ENCODE measurements at places on chromosomes 2 and 18. TPM values are rescaled to one million over a fixed set of nuclear protein-coding genes. Genes with fewer than 3 reads are reported as not detected.

The ABCB11 gene
- 0.06 TPM for total RNA-seq

The DGKD gene
- total RNA-seq = 86.7 TPM

The CYP27C1 gene
- total RNA-seq = not detected

The CAPN14 gene
- 0.26 TPM for total RNA-seq

The CYP26B1 gene
- total RNA-seq = 3.8 TPM

The PMAIP1 gene
- 3.1 TPM for total RNA-seq

The RESP18 gene
- total RNA-seq = not detected

The GRB14 gene
- total RNA-seq = 8.9 TPM

The CDK15 gene
- total RNA-seq = 6.0 TPM

The DSG1 gene
- total RNA-seq = not detected

The UGT1A3 gene
- total RNA-seq = not detected

DNA sequence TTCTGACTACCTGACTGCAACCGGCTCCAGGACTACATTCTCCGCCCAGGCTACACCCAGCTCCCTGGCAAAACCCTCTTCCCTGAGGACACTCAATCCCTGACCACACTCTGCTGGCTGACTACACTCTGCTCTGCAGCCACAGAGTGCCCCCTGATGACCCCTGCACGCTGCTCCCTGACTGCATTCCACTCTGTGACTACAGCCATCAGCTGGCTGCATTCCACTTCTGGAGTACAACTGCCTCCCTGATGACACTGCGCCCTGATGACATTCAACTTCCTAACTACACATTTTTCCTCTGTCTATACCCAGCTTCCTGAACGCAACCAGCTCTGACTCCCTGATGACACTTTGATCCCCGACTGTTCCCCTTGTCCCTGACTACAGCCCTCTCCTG, 71.3 kb upstream of the NRXN1 start:
- DNase-seq = peak; percentile 57

GRCh38 chr2:41486948-41487347, 560.9 kb upstream of the PKDCC start:
- DNase-seq = no peak

- DNase-seq = peak; percentile 51
These were observed 63.8 kb downstream of the RTP5 start for GRCh38 chr2:241933179-241933911.

- DNase-seq = no peak
These were observed 7.0 kb upstream of the CLIP4 start for GRCh38 chr2:29108225-29108624.

GRCh38 chr2:76567478-76567877, 856.8 kb upstream of the GCFC2 start:
- DNase-seq = no peak

- no peak for DNase-seq
These were observed 169.8 kb upstream of the SALL3 start for GRCh38 chr18:78809845-78810244.

- no peak for DNase-seq
These were observed 25.8 kb upstream of the NRP2 start for GRCh38 chr2:205656461-205656860.

DNA sequence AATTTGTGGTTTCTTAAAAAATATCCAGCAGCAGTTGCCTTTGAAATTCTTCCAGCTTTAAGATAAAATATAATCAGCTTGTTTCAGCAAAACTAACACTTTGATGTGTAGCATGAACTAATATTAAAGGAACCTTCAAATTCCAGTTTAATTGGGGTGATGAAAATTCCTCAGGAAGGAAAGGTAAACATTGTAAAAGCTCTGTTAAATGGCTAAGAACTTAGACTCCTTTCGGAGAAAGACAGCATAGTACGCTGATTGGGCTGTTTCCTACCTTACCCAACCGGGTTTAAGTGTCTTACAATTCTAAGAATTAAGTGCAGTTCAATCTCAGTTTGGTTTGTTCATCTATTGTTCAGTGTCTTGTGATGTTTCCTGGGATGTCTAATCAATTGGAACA, 108.3 kb downstream of the CDH7 start:
- DNase-seq = no peak

DNA sequence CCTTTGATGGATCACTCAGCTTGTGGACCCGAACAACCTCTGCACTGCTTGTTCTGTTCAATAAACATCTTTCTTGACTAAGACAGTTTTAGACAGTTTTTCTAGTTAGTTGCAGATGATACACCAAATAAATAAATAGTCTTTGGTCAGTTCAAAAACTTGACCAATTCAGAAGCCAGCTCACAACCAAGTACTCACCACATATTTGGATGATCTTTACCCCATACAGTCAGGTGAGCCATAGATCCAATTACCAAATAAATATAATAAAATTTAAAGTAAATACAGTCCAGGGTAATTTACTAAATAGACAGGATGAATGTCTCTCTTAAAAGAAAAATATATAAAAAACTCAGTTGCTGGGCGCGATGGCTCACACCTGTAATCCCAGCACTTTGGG, 18.2 kb downstream of the SCN3A start:
- DNase-seq = no peak

- DNase-seq = no peak
These were observed 2.0 kb upstream of the CHRND start for GRCh38 chr2:232523682-232524597.

- peak; percentile 1 for DNase-seq
These were observed 132.7 kb downstream of the ALPK2 start for GRCh38 chr18:58496231-58496630.

DNA sequence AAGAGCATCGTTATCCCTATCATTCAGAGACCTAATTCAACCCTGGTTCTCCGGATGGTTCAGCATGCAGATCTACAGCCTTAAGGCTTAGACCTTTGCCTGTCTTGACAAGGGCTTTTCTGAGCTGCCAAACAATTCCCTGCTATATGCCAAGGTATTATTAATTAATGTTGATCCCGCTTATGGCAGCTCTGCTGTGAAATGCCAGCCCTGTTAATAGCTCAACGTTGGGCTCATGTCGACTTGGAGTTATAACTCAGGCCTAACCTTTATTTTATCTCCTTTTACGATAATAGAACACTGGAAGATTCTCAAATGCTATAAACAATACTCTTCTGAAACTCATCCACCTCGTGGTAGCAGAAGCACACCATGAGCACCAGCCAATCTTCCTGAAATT, 188.6 kb downstream of the TMEM247 start:
- DNase-seq = no peak

DNA sequence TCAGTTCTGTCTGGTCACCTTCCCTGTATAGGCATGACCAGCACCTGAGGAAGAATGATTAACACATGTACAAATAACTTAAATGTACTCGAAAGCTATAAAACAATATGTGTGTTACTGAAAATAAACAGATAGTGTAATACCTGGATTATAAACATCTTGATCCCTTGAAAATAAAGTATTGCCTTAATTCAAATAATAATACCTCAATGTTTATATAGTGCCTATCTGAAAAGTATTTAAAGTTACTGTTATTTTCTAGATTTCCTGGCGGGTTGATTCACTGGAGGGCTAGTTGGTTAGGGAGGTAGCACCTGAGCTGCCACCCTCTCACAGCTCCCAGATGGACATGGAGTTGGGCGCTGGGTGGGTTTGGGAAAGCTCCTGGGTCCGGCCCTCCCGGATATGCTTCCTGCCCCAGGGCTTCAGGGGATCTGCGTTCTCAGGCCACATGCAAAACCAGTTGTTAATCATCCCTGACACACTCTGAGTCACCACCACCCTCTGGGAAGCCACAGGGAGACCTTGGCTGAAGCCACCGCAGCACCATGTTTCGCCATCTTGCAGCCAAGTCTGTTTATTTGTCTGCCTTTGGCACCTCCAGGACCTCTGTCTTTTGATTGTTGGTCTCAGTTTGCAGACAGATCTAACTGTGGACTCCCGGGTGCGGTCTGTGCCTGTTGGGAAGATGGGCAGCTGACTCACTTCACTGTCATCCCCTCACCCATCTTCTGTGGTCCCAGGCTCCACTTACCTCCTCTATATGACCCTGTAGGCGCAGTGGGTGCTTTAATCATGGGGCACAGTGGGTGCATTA, 35.3 kb downstream of the RAB31 start:
- DNase-seq = no peak
